Fibroblast of skin of scalp (primary cell): ENCODE measurements at places on chromosomes 12 and 14.

DNA sequence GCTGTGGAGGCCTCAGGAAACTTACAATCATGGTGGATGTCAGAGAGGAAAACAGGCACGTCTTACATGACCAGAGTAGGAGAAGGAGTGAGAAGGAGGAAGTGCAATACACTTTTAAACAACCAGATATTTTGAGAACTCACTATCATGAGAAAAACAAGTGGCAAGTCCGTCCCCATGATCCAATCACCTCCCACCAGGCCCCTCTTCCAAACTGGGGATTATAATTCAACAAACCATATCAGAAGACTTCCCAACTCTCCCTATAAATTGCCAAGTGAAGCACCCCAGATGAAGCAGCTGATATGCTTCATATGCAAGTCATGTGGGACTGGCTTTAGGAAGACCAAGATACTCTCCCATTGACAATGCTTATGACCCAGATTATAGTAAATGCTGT lies 11.6 kb upstream of the ACSM4 start:
- no peak for DNase-seq

- no peak for DNase-seq
Measured at GRCh38 chr12:89935850-89936249, 227.2 kb upstream of the ATP2B1 start.

DNA sequence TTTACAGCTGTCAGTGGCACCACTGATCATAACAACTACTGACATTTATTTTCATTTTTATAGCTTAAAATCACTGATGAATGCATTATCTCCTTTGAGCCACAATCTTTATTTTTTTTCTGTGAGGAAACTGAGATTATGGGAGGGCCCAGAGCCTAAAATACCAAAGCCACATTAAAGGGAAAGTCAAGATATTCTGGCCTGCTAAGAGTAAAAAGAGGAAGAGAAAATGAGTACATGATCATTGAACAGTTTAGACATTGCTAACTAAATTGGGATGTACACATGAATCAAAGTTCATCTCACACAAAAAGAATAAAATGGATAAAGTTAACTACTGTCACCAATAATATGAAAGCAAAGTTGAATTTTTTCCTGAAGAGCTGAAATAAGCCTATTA lies 170.5 kb upstream of the GARIN2 start:
- DNase-seq, result no peak

DNA sequence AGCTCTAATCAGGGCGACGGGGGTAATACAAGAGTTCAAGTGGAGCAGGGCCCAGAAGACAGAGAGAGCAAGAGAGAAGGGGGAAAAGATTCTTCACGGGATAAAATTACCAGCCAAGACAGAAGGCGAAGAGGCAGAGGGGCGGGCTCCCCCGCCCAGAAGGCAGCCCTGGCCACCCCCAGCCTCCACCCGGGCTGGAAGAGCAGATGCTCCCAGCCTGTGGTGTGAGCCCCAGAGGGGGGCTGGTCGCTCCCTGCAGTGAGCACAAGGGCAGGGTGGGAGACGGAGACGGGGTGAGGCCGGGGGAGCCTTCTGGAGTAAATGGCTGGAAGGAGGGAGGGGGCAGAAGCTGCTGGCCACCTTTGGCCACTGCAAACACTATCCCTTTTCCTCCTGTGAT lies 1035.6 kb downstream of the VRK1 start:
- no peak for DNase-seq

- DNase-seq, result no peak
Measured at GRCh38 chr14:61940666-61941420, 178.6 kb downstream of the SNAPC1 start.

- DNase-seq, result no peak
Measured at GRCh38 chr14:26328791-26329190, 269.0 kb downstream of the NOVA1 start.

- no peak for DNase-seq
Measured at GRCh38 chr12:75048767-75049166, 160.9 kb downstream of the KCNC2 start.
